NCI-H1092 treated with DMSO at 0.1 percent for 48 hours (cell line): ENCODE measurements at places on chromosomes 1 and 21.

GRCh38 chr21:43189936-43190335 lies 21.1 kb downstream of the CRYAA start:
- DNase-seq: no peak

- DNase-seq: no peak
Observed at GRCh38 chr1:85202092-85202863, 1.5 kb upstream of the SYDE2 start.

GRCh38 chr1:248793592-248793991 lies 32.1 kb downstream of the SH3BP5L start:
- no peak for DNase-seq

- DNase-seq: peak; percentile 100
Observed at GRCh38 chr1:34590211-34590623, 164.6 kb upstream of the GJB5 start.

GRCh38 chr1:68358439-68358838 lies 91.3 kb downstream of the RPE65 start:
- DNase-seq: no peak
